Activated B cell treated with CpG ODN at 0.5 μM for 24 hours (primary cell): ENCODE measurements at places on chromosomes 16 and 17. TPM values are rescaled to one million over a fixed set of nuclear protein-coding genes. Genes with fewer than 3 reads are reported as not detected.
A peak's percentile ranks its signal among the peaks of the same experiment; 100 is the strongest.

DNA sequence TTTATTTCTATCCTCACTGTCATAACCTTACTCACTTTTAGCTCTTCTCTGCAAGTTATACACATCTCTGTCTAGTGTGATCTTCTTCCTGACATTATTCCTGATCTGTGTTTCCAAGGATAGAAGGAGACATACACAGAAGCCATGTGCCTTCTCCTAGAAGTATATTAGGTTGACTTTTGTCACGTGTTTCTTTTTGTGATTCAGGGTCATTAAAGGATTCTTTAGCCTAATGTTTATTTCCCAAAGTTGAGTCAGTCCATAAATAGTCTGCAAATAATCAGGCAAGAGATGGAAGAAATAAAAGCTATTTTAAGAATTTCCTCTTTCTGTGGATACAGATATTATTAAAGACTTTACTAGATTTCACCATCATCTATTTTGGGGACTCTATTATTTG, 214.1 kb upstream of the GOT2 start:
- no peak overlapping the region for H3K4me3 ChIP-seq
- H3K27me3 ChIP-seq: no peaks in the 10 kb centered on the region
- no peak for DNase-seq
- H3K27ac ChIP-seq: no peak overlapping the region
- no peaks in the 10 kb centered on the region for H3K4me1 ChIP-seq
- no peaks in the 10 kb centered on the region for H3K36me3 ChIP-seq

The ADORA2B gene
- total RNA-seq: not detected in 2 replicates

The MPDU1 gene
- 50.7 and 58.9 TPM in 2 replicates for total RNA-seq

- H3K4me3 ChIP-seq: no peak overlapping the region
- H3K27ac ChIP-seq: no peak overlapping the region
- H3K4me1 ChIP-seq: no peaks in the 10 kb centered on the region
- H3K36me3 ChIP-seq: no peaks in the 10 kb centered on the region
- peaks cover 7% of the 10 kb centered on the region for H3K27me3 ChIP-seq
Observed at GRCh38 chr17:10313037-10313672, 59.7 kb downstream of the MYH13 start.

GRCh38 chr16:84178146-84178765, 8.6 kb downstream of the TAF1C start:
- no peak overlapping the region for H3K4me3 ChIP-seq
- H3K36me3 ChIP-seq: peaks cover 44% of the 10 kb centered on the region
- no peak overlapping the region for H3K27ac ChIP-seq
- H3K27me3 ChIP-seq: no peaks in the 10 kb centered on the region

DNA sequence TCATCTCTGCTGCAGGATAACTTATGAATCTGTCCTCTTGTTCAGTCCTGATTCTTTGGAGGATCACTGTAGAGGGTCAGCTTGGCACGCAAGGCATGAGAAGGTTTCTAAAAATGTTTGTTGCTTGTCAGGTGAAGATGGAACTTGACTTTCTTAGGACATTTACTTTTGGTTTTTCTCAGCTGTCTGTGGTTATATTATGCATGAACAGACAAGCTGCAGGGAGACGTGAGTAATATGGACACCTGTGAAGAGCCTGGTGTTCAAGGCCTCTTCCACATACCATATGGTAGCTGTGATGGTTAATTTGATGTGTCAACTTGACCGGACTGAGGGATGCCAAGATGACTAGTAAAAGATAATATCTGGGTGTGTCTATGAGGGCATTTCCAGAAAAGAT, 270.2 kb upstream of the CPHXL start:
- H3K4me1 ChIP-seq: no peaks in the 10 kb centered on the region
- H3K27me3 ChIP-seq: no peaks in the 10 kb centered on the region
- DNase-seq: no peak
- H3K27ac ChIP-seq: no peak overlapping the region
- H3K36me3 ChIP-seq: no peaks in the 10 kb centered on the region
- no peak overlapping the region for H3K4me3 ChIP-seq

DNA sequence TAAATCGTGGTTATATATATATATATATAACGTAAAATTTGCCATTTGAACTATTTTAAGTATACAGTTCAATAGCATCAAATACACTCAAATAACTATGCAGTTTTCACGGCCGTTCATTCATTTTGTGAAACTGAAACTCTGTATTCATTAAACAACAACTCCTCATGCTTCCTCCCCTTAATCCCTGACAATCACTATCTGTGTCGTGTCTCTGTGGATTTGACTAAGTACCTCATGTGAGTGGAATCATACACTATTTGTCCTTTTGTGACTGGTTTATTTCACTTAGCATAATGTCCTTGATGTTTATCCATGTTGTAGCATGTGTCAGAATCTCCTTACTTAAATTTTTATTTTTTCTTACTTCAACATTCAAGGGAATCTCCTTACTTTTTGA, 2.8 kb downstream of the CCL23 start:
- no peak overlapping the region for H3K4me3 ChIP-seq
- DNase-seq: no peak
- H3K4me1 ChIP-seq: peaks cover 17% of the 10 kb centered on the region
- peaks cover 3% of the 10 kb centered on the region for H3K27me3 ChIP-seq
- H3K36me3 ChIP-seq: no peaks in the 10 kb centered on the region
- no peak overlapping the region for H3K27ac ChIP-seq

The CIBAR2 gene
- total RNA-seq: not detected in 2 replicates

DNA sequence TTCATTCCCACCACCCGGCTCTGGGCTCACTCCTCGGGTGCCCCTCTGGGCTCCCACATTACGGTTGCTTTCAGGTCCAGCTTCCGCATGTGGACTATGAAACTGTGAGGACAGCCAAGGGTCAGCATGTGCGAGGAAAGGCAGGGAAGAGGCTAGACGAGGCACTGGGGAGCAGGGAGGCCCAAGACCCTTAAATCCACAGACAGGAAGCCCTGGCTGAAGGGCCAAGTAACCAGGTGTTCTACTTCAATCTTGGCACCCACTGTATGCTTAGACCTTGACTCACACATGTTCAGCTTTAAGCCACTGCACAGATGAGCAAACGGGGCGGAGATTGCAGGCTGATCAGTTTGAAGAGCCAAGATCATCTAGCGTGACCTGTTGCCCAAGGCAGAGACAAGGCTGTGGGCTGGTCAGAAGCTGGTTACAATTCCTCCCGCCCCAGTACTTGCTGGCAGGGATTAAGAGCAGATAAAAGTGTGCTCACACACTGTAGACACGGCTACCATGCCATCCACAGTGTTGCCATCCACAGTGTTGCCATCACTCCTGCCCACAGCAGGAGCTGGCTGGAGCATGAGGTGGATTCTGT, at the start of gene CES4A:
CES4A (plus strand) TSS at position 393 of the 592 bp plus-strand sequence; CDS start at position 577, 184 bp downstream.
- no peaks in the 10 kb centered on the region for H3K36me3 ChIP-seq
- H3K4me1 ChIP-seq: no peaks in the 10 kb centered on the region
- no peaks in the 10 kb centered on the region for H3K27me3 ChIP-seq
- H3K27ac ChIP-seq: no peak within 1 kb of the TSS

DNA sequence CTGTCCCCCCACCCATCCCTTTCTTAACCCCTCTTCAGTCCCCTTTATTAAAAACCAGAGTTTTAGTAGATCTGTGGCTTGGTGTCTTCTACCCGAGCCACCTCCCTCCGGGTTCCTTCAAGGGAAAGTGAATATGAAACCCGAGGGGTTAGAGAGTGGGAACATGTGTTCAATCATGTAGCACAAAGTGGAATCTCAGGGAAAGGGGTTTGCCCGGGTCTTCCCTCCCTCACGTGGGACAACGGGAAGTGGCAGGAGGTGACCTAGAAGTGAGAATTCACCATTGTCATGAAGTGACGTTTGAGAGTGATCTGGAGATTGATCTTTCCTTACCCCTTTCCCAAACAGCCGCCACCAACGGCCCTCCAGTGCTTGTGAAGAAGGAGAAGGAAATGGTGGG, 5.0 kb downstream of the RNF227 start:
- no peaks in the 10 kb centered on the region for H3K27me3 ChIP-seq
- H3K36me3 ChIP-seq: peaks cover 56% of the 10 kb centered on the region
- H3K27ac ChIP-seq: no peak overlapping the region

The SLC6A4 gene
- not detected in 2 replicates for total RNA-seq

- peak overlapping the region; percentile 99 for H3K27ac ChIP-seq
- H3K4me1 ChIP-seq: peaks cover 100% of the 10 kb centered on the region
- no peaks in the 10 kb centered on the region for H3K27me3 ChIP-seq
- H3K4me3 ChIP-seq: peak overlapping the region; percentile 36
- DNase-seq: peak; percentile 32
- peaks cover 66% of the 10 kb centered on the region for H3K36me3 ChIP-seq
Observed at GRCh38 chr17:40551879-40552768, 13.1 kb downstream of the CCR7 start.

- no peaks in the 10 kb centered on the region for H3K4me1 ChIP-seq
- H3K4me3 ChIP-seq: no peak overlapping the region
- H3K36me3 ChIP-seq: no peaks in the 10 kb centered on the region
- DNase-seq: no peak
Observed at GRCh38 chr17:64728041-64728695, 66.1 kb upstream of the SMURF2 start.

DNA sequence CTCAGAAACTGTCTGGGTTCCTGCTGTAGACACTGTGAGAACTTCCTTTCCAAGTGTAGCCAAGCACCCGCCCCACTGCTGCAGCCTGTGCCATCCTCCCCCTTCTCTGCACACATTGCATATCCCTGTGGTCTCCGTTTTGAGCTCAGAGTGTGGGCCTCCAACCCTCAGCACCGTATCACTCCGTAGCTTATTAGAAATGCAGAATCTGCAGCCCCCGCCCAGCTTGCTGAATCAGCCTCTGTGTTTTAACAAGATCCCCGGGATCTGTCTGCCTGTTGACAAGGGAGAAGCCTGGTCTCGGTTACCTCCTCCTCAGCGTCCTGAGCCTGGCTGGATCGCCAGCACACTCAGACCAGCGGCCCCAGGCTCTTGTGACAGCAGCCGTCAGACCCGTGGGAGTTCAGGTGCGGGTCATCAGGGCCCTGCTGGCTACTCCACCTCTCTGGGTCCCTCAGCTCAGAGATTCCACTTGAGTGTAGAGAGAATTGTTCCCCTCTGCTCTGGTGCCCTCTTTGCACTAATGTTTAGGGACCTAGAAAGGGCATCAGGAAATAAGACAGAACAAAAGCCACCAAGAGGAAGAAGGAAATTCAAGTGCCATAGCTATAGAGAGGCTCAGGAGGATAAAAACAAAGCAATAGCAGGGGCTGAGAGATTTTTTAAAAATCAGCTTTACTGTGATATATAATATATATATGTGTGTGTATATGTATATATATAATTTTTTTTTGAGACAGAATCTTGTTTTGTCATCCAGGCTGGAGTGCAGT, 92.3 kb downstream of the PITPNC1 start:
- H3K27me3 ChIP-seq: no peaks in the 10 kb centered on the region
- no peak overlapping the region for H3K4me3 ChIP-seq
- H3K27ac ChIP-seq: no peak overlapping the region
- DNase-seq: no peak
- no peaks in the 10 kb centered on the region for H3K36me3 ChIP-seq
- peaks cover 5% of the 10 kb centered on the region for H3K4me1 ChIP-seq

GRCh38 chr17:8938933-8939332, 26.6 kb downstream of the PIK3R5 start:
- peak overlapping the region; percentile 90 for H3K27ac ChIP-seq
- DNase-seq: no peak
- H3K4me3 ChIP-seq: peak overlapping the region; percentile 70
- H3K4me1 ChIP-seq: peaks cover 79% of the 10 kb centered on the region
- H3K27me3 ChIP-seq: no peaks in the 10 kb centered on the region
- H3K36me3 ChIP-seq: peaks cover 27% of the 10 kb centered on the region

The TMEM220 gene
- total RNA-seq: 1.6 and 2.4 TPM in 2 replicates

DNA sequence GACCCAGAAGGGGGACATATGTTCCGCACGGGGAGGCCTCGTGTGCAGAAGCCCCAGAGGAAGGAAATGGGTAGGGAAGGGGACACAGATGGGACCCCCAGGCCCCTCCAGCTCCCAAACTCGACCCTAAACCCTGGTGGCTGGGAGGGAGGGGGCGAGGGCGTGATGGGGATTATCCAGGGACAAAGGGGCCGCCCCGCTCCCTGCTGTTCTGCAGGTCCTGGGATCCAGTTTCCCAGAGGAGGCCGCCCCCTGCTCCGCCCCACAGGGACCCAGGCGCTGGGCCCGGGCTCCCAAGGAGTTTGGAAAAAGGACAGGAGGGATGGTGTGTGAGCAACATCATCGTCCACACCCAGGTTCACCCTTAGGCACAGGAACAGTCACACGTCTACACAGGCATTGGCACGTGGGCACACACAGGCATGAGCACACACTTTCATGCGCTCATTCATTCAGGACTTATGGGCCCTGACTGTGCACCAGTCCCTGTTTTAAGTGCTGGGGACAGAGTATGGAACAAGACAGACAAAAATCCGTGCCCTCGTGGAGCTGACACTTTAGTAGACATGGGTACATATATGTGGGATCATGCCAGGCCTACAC, 12.8 kb upstream of the FBXL19 start:
- no peak for DNase-seq
- peaks cover 3% of the 10 kb centered on the region for H3K4me1 ChIP-seq
- H3K4me3 ChIP-seq: no peak overlapping the region
- no peaks in the 10 kb centered on the region for H3K36me3 ChIP-seq
- H3K27ac ChIP-seq: no peak overlapping the region
- H3K27me3 ChIP-seq: no peaks in the 10 kb centered on the region

DNA sequence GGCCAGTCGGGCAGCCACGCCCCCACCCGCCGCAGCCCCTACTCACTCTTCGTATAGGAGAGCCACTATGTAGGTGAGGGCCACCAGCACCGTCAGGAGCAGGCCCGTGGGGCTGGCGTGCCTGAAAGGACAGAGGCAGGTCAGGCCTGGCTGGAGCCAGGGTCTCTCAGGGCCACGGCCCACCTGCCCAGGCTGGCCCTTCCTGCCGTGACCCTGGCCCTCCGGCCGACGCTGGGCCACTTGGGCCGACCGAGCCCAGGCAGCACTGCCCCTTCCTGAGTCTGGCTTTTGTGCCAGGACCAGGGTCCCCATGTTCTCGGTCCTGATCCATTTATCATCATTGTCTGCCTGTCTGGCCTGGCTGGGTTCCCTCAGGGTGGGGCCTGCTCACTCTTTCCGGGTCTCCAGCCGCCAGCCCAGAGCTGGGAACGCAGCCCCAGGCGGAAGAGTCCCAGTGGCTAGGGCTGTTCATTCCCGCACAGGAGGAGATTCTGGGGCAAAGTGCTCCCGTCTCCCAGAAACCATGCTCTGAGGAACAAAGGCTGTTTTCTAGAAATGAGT, 10.1 kb upstream of the RASD1 start:
- H3K4me3 ChIP-seq: no peak overlapping the region
- no peaks in the 10 kb centered on the region for H3K36me3 ChIP-seq
- H3K27me3 ChIP-seq: peaks cover 3% of the 10 kb centered on the region
- H3K4me1 ChIP-seq: no peaks in the 10 kb centered on the region
- no peak for DNase-seq

The USP43 gene
- 0.12 and 0.29 TPM in 2 replicates for total RNA-seq

- H3K36me3 ChIP-seq: peaks cover 64% of the 10 kb centered on the region
- no peak overlapping the region for H3K27ac ChIP-seq
- H3K4me1 ChIP-seq: peaks cover 13% of the 10 kb centered on the region
- no peak for DNase-seq
- H3K4me3 ChIP-seq: no peak overlapping the region
Observed at GRCh38 chr17:80924807-80925610, 66.6 kb upstream of the CHMP6 start.

DNA sequence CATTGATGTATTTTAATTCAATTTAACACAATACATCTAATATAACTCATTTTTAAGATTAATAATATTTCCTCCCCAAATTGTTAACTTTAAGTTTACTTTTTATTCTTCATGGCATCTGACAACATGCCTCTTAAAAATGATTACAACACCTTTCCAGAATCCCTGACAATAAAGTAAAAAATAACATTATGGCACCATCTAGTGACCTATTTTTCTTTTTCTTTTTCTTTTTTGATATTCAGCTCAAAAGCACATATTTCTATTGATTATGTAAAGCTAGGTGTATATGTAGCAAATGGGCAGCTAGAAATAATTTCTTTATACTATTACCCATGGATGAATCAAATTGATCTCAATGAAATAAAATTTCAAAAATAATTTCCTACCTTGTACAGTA, 834.3 kb upstream of the CDH8 start:
- H3K27me3 ChIP-seq: no peaks in the 10 kb centered on the region
- H3K27ac ChIP-seq: no peak overlapping the region
- no peak overlapping the region for H3K4me3 ChIP-seq
